ENCODE measurements at places on chromosomes 1 and 21.

- DNase-seq = no peak
Measured at GRCh38 chr1:54402896-54403295, 3.3 kb downstream of the SSBP3 start.

GRCh38 chr1:200962631-200963030 is 60.9 kb downstream of the KIF21B start:
- no peak for DNase-seq

DNA sequence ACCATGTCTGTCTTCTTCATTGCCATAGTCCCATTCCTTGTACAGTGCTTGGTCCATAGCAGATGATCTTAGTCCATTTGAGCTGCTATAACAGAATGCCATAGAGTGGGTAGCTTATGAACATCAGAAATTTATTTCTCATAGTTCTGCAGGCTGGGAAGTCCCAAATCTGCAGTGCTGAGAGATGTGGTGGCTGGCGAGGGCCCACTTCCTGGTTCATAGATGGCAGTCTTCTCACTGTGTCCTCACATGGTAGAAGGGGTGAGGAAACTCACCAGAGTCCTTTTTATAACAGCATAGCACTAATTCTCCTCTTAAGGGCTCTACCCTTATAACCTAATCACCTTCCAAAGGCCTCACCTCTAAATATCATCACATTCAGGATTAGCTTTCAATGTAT is 23.1 kb upstream of the RAP1A start:
- no peak for DNase-seq

- DNase-seq = peak; percentile 10
Measured at GRCh38 chr1:173249349-173249748, 42.2 kb upstream of the TNFSF4 start.

DNA sequence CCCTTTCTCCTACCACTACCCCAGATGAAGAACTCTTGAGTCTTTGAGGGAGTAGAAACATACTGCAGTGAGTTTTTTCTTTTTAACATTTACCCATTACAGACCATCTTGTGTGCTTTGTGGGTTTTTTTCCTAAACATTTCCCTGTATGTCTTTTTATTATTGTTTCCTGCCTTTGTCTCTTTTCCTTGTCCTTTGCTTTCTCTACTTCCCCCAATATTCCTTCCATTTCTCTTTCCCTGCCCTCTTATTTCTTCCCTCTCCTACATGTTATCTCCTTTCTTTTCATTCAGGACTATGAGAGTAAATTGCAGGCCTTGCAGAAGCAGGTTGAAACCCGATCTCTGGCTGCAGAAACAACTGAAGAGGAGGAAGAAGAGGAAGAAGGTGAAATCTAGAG is 79.1 kb upstream of the PGD start:
- DNase-seq = no peak

GRCh38 chr1:33005838-33006421 is 30.8 kb downstream of the AK2 start:
- DNase-seq = no peak

- no peak for DNase-seq
Measured at GRCh38 chr1:77063118-77063517, 156.1 kb downstream of the PIGK start.

DNA sequence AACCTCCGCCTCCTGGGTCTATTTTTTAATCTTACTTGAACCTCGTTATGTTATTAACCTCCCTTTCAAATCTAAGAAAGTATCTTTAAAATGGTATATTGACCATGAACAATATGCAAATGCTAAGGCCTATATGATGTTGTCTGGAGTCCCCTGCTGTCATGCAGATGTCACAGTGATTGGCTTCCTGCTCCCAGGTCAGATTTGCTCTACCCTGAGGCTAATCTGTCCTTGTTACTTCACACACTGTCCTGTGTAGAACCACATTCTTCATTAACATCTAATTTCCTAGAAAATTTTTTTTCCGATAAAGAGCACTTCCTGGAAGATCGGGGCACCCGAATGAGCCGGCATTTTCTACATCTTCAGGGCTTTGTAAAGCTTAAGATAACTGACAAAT is 306.6 kb downstream of the MRPL39 start:
- DNase-seq = no peak

- DNase-seq = no peak
Measured at GRCh38 chr1:107175102-107175909, 34.5 kb downstream of the NTNG1 start.

- no peak for DNase-seq
Measured at GRCh38 chr21:14685568-14685967, 139.5 kb upstream of the SAMSN1 start.

DNA sequence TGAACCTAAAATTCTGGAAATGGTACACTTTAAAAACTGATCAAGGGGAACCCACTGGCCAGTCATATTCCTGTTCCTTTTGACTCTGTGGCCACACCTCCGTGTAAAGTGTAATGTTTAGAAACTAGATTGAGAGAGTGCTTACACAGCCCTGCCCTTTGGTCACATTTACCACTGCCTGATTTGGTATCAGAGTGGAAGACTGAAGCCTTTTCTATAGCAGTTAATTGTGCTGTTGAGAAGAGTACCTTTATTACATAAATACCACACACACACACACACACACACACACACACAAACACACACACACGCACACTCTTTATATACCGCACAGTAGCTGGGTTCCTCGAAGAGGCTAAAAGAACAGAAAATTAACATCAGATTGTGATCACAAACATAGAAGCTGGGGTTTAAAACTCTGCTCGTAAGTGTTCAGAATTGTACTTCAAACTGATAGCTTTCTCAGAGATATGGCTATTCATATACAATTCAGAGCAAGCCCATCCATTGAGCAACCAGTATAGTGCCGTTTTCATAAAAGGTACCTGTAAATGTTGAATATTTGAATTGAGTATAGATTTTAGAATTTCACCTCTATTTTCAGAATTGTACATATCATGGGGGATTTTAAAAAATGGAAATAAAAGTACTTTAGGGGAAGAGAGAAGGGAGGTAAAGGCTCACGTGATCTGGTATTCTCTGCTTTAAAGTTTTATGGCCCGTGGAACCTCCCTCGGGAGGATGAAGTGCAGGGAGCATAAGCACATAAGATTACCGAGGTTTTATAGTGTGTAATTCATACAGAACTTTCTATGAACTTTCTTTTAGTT is 37.5 kb downstream of the CAMTA1 start:
- DNase-seq = no peak

- DNase-seq = no peak
Measured at GRCh38 chr21:42779431-42779861, 99.9 kb downstream of the WDR4 start.

GRCh38 chr1:219206350-219206749 is 32.7 kb downstream of the LYPLAL1 start:
- DNase-seq = no peak

DNA sequence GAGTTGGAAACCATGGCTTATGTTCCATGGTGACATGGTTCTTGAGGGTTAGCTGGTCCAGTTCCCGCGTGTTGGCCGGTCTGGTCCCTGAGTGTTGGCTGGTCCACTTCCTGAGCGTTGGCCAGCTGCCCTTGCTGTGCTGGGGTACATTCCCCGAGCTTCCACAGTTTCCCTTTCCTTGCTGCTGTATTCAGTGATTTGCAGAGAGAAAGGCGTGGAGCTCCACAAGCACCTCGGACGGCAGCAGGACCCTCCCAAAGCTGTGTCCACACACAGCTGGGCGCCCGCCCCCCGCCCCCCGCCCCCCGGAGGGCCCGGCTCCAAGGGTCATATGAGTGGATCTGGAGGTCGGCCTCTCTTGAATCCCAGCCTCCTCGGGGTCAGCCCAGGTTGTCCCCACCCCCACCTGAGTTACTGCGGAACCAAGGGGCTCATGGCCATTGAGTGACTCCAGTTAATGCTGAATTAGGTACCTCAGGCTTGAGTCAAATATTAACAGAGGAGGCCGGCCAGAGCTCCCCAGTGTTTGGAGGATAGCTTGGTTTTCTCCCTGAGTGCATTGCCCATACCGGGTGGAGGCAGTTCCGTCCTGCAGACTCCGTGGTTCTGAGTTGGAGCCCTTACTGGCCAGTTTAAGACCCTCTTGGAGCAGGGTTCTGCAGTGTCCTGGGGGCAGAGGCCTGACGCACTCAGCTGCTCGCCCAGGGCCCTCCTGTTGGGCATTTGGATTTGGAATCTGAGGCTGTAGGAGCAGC is 18.4 kb downstream of the COL18A1 start:
- no peak for DNase-seq
